Mesenteric fat pad (tissue), 1 donor: ENCODE measurements at places on chromosomes 1 and 21. TPM values are rescaled to one million over a fixed set of nuclear protein-coding genes. Genes with fewer than 3 reads are reported as not detected.

Gene MCM3AP
- 89.8 TPM for total RNA-seq

- DNase-seq, result no peak
Observed at GRCh38 chr1:48810740-48811139, 34.0 kb upstream of the BEND5 start.

Gene DPYD
- total RNA-seq, result 48.6 TPM

GRCh38 chr1:51093581-51093980 lies 8.4 kb upstream of the C1orf185 start:
- no peak for DNase-seq

DNA sequence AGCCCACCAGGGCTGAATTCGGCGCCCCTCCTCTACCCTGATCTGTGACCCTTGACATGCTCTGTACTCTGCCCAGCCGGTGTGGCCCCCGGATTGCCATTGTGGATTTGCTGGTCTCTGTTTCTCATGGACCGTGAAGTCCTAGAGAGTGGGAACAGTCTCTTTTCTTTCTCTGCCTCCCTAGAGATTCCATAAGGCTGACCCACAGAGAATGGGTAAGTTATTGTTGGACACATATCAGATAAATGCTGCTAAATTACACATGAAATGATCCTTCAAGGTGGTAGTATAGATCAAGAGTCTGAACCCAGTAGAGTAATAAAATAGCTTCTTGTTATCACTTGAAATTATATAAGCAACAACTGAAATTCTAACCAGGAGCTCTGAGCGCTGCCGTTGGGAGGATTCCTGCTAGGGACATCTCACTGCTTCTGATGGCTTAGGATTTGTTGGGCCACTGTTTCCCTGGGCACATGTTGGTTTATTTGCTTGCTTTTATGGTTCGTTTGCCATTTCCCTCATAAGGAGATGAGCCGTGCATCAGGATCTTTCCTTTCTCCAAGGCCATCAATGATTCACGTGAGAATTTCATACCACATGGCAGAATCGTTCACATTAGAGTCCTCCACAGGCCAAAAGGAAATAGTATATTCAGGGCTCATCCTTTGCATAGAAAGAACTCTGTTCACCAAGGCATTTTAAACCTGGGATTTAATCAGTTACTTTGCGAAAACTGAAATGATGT lies 111.9 kb downstream of the ZBTB18 start:
- no peak for DNase-seq

GRCh38 chr1:192654591-192655251 lies 18.8 kb downstream of the RGS13 start:
- DNase-seq, result no peak

- no peak for DNase-seq
Observed at GRCh38 chr1:206685334-206685768, 646 bp downstream of the MAPKAPK2 start.

Gene HSD11B1
- 83.7 TPM for total RNA-seq

- DNase-seq, result no peak
Observed at GRCh38 chr1:171646249-171646560, 6.3 kb downstream of the MYOC start.

- DNase-seq, result no peak
Observed at GRCh38 chr21:17159697-17160096, 353.1 kb upstream of the CXADR start.

DNA sequence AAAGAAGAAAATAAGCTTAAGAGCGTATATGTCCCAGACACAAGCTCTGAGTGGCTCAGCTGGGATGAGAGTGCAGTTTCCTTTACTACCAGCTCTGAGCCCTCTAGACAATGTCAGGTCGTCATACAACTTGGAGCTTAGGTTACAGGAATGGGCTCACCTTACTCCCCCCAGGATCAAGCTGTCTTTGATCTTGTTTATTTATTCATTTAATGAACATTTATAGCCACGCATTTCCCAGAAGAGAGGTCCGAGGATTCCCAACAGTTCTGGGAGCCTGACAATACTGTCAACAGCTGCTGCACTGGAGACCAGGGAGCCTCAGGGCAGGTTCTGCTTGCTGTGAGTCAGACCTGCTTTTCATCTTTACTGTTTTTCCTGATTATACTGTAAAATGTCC lies 378.9 kb downstream of the PLPP3 start:
- no peak for DNase-seq

- DNase-seq, result no peak
Observed at GRCh38 chr1:12294076-12294475, 64.2 kb downstream of the VPS13D start.
